Esophagus squamous epithelium (tissue), 5 donors: ENCODE measurements at places on chromosomes 11 and 22.

DNA sequence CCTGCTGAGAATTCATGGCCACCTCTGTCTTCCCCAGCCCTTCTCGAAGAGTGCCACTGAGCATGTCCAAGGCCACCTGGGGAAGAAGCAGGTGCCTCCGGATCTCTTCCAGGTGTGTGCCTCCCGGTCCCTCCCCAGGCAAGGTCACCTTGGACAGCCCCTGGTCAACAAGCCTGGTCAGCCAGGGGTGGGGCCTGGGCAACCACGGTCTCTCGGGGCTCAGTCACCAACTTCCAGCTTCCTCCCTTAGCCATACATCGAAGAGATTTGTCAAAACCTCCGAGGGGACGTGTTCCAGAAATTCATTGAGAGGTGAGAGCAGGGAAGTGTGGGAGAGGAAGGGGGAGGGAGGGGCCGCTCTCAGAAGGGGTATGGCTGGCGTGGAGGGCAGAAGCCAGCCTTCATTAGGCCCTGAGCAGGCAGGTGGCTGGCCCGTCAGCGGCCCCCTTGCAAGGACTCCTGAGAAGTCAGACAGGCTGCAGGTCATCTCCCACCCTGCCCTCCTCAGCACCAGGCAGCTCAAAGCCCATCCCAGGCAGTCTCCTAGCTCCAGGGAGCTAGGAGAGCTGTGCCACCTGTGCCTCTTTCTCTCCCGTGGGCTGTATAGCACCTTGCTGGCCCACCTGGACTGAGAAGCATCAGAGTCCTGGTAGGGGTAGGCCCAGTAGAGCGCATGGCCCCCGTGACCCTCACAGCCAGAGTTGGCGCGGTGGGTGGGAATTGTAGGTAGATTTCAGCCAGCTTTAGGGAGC lies 9.3 kb upstream of the ANKRD13D start:
- no peak for DNase-seq

DNA sequence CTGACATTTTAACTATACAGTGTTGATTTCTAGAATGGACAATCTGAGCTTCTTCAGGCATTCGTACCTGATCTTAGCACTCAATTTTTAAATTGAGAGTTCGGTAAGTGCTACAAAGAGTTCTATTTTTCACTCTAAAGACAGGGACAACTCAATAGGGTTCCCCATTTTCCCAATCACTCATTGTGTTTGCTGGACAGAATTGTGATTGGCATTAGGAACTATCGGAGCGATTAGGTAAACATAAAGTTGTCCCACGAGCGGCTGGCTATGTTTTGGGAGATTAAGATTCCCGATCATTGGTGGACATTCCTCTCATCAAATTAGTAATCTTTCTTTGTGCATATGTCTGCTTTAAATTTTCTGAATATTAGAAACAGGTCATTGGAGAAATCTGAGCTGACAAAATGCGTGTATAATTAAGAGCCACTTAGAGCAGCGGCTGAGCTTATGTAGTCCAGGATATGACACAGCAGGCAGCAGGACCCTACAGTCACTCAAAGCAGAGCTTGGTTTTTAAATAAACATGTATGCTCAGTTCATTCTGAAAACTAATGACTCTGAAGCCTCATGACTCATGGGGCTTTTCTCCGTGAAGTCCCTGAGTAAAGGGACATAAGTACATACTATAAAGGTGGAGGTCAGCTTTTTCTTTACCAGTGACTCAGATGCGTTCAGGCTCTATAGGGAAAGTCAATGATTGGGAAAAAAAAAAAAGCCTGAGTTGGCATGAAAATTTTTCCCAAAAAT lies 109.4 kb downstream of the GRIA4 start:
- no peak for DNase-seq

DNA sequence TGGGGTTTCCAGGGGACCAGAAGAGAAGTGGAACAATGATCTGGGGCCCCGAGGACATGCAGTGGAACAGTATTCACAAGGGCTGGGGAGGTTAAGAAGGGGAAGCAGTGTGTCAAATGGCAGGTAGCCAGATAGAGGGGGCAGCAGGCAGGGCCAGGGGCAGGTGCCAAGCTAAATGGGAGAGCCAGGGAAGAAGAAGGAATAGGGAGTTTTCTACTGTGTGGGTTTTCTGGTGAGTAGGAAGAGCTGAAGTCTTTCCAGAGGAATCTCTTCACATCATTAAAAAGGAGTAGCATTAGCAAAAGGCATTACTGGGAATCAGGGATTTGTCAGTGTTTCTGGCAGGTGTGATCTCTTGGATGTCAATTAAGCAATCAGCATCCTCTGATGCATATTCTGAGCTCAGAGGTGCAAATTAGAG lies 55.8 kb downstream of the IRAG1 start:
- DNase-seq, result no peak

GRCh38 chr11:114276077-114276476 lies 20.1 kb upstream of the NNMT start:
- DNase-seq, result no peak
